ENCODE measurements at places on chromosomes 5 and 9.

DNA sequence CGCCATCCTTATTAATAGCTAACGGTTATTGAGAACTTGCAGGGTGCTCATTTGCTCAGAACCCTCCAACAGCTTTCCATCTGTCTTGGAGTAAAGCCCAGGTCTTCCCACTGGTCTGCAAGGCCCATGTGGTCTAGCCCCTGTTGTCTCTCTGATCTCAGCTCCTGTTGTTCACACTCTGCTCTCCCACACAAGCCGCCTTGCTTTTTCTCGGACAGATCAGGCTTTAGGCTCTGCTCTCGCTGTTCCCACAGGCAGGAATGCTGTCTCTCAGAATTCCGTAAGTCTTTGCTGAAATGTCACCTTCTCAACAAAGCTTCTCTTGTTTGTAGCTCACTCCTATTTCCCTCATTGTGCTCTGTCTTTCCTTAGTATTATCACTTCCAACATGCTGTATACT, 34.3 kb downstream of the GPR107 start:
- no peak for DNase-seq

DNA sequence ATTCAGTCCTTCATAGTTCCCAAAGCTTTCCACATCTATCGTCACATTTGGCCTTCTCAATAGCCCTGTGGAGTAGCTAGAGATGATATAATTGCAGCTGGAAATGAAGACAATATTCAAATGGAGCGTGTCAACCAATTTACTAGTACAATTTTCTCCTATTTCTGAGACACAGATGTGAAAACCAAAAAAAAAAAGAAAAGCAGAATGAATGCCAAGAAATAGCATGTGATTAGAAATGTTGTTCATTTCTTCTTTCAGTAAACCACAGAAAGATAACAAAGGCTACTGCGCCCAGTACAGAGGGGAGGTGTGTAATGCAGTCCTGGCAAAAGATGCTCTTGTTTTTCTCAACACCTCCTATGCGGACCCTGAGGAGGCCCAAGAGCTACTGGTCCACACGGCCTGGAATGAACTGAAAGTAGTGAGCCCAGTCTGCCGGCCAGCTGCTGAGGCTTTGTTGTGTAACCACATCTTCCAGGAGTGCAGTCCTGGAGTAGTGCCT, 99.0 kb downstream of the MUSK start:
- no peak for DNase-seq

GRCh38 chr5:142803428-142804125, 33.4 kb downstream of the ARHGAP26 start:
- DNase-seq, result no peak

DNA sequence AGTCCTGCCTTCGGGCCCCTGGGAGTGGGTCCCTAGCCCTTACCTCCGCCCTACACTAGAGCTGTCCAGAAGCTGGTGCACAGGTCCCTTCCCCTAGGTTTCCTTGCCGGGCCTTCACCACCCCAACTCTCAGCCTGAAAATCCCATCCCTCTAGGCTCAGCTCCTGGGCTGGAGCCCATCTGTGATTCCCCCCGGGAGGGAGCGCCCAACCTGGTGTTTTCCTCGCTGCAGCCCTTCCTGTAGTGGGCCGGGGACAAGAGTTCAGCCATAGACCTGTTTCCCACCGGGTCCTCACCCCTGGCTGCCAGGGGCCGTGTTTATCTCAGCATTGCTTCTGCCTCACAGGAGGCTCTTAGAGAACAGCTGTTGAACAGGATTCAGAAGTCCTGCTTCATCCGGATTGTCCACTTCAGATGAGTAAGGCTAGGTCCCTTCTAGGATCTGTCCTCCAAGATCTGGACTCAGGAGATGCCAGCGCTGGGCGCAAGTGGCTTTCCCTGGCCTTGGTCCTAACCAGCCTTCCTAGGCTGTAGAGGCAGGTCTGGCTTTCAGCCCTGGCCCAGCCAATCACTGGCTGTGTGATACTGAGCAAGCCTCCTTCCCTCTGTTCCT, 965 bp downstream of the GLIPR2 start:
- no peak for DNase-seq

DNA sequence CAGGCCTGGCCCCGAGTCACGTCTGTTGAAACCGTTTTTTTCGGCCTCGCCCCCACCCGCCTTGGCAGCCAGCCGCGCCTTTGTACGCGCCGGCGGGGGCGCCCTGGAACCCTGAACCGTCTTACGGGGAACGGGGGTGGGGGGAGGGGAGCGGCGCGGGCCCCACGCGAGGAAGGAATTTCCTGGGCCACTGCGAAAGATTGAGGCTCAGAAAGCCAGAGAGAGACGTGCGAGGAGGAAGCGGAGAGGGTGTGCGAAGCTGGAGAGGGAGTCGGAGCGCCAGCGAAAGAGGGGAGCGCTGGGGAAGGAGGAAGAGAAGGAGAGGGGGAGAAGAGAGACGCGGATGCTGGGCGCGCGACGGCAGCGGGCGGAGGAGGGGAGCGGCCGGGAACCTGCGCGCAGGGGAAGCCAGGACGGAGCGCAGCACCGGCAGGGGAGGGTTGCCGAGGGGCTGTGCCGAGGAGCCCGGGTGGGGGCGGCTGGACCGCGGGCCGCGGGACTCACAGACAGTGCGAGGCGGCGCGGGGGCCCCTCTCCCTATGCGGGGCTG, 4.6 kb upstream of the PRDM12 start:
- DNase-seq, result no peak

- DNase-seq, result no peak
Observed at GRCh38 chr5:53249529-53250200, 140.1 kb upstream of the MOCS2 start.

DNA sequence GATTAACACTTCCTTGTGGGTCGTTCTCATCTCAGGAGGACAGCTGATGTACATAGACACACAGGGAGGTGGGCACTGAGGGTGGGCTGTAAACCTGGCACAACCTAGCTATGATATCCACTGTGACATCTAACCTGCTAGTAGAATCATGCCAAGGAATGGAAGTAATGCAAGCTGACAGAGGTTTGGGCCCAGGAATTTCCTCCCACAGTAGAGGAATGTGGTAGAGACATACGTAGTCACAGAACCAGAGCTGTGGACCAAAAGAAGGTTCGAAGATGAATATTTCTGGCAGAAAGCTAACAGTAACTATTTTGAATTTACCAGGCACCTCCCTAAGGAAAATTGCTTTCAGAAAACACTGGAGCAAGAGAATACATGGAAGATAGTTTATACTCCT, 15.2 kb upstream of the DNAJC25 start:
- no peak for DNase-seq

GRCh38 chr5:95080441-95080840, 204.5 kb downstream of the MCTP1 start:
- no peak for DNase-seq

GRCh38 chr9:34869390-34869789, 88.7 kb upstream of the PHF24 start:
- DNase-seq, result no peak

DNA sequence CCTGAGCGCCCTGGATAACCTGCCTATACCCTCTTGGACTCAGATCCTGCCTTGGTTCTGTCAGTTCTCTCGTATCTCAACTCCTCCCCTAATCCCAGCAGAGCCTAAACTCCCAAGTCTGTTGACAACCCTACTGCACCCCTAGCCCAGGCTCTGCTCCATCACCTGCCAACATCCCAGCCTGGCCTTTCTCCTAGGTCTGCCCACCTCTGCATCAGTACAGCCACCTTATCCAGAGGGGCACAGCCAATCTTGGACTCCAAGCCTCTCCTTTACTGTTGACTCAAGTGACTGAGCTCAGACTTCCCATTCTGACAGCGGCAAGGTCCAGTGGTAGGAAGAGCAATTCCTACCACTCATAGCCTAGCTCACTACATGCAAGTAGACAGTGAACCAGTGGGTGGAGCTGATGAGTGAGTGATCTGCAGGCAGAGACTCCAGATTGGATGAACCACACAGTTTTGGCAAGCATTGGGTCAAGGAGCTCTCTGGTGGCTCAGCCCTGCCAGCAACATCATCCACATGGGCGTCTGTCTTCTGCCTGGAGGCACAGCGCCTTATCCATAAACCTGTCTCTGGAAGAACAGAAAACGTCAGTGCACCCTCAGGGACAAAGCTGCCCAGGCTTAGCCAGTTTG, 26.5 kb downstream of the TRMO start:
- no peak for DNase-seq

DNA sequence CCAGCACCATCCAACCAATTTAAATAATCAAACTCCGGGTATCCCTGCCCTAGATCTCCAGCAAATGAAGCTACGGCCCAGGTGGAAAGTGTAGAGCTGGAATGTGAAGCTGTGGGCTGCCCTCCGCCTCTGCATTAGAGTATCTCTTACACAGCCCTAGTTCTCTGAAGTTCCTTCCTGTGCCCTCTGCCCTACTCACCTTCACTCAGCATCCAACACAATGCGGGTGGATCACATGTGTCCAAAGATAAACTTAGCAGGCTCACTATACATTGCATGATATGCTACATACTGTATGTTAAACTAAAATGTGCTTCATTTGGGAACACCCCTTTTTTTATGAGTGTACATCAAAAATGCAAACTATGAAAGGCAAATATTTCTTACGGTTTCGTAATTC, 70.0 kb upstream of the RAD23B start:
- no peak for DNase-seq

DNA sequence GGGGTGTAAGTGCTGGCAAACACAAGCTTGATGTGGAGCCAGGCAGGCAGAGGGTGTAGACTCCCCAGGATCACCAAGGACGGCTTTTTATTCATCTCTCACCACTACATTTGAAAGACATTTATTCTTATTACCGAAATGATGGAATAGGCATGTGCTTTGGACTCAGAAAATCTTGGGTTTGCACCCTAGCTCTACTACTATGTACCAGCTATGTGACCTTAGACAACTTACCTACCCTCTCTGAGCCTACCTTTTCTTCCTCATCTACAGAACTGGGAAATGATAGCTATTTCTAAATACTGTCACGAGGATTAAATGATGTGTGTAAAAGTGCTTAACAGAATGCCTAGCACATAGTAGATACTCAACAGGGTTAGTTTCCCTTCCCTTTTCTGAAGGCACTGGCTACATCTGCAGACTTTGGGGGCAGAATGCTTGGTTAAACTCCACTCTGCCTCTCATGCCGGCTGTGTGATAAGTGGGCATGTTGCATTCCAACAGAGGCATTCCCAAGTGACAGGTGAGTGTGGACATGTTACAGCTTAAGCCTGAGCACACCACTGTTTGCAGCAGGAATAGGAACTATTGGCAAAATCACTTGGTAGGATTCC, 94.8 kb downstream of the SLC1A3 start:
- no peak for DNase-seq

DNA sequence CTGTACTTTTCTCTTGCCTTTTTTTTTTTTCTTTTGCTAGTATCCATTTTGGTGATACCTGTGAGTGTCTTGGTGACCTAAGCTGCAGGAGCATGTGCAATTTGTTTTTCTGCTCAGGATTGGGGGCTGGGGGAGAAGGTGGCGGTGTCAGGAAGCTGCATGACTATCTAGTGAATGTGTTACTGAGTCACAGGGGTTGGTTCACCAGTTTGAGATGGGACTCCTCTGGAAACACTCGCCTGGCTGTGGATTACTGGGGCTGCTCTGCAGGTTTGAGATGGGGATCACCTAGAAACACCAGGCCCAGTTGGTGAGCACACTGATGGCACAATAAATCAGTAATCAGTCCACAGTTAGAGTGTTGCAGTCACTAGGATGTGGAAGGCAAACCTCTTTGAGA, 447.9 kb downstream of the SPATA31D1 start:
- no peak for DNase-seq

DNA sequence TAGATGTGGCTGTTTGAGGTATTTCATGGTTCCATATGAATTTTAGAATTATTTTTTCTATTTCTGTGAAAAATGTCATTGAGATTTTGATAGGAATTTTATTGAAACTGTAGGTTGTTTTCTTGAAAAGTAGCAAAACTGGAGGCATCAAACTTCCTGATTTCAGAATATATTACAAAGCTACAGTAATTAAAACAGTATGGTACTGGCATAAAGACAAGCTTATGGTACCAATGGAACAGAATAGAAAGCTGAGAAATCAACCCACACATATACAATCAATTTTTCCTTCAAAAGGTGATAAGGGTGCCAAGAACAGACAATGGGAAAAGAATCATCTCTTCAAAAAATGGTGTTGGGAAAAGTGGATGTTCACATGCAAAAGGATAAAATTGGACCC, 197.7 kb upstream of the DAP start:
- DNase-seq, result no peak

DNA sequence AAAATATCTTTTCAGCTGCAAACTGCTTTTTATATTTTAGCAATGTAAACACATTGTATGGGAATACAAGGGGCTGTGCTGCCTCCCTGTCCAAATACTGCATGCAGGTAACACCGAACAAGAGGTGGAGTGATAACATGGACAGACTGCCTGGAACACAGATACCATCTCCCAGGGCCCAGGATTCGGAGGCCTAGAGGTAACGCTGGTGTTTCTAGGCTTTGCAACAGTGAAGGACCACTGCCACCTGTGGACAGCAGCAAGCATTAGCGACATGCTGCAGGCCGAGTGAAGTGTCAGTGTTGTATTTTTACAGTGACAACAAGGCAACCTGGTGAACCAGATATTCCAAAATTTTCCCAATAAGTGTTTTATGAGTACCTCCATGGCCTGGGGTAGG, 379.1 kb downstream of the DMRT2 start:
- DNase-seq, result no peak

DNA sequence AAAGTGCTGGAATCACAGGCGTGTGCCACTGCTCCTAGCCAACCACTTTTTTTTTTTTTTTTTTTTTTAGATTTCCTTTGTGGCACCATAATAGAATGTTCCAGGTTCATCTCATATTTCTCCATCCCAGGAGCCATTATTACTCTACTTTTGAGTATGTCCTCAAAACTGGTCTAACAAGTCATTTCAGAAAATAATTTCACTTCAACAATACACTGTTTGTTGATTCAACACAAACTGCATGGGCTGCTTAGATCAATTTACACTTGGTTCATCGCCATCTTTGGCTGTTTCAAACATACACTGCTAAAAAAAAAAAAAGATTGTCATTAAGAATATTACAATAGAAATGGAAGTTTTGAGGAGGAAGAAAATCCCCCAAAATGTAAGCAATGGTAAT, 57.9 kb downstream of the CSNK1A1 start:
- DNase-seq, result no peak

DNA sequence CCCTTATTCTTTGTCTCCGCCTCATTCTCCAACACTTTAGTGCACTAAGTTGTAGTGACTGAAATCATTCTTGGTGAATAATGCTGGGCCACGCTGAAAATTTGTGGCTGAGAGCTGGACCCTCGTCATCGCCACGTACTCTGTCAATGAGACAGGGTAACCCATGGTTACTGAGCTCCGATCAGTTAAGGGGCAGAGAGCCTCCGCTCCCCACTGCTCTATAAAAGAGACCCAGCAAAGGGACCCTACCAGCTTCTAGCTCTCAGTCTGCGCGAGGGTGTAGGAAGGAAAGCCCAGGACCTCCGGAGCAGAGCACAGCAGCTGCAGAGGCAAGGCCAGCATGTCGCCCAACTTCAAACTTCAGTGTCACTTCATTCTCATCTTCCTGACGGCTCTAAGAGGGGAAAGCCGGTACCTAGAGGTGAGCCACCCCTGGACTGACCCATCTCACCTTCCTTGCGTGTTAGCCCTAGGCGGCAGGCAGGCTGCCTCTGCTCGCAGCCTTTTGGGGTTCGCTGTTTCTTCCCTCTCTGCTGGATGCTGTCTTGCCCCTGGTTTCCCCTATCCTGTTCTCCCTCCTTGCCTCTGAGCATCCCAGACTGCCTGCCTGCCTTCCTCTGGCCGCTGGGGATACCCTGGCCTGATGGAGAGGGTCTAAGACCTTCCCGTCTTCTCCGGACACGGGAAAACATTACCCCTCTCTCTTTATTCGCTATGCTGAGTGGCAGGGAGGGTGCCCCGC, at the start of gene CRHBP:
CRHBP (plus strand) TSS at position 251 of the 742 bp plus-strand sequence; CDS start at position 341, 90 bp downstream.
- DNase-seq, result no peak

- DNase-seq, result no peak
Observed at GRCh38 chr5:98614341-98614740, 159.1 kb upstream of the RGMB start.

- no peak for DNase-seq
Observed at GRCh38 chr9:94563548-94563947, 8.7 kb downstream of the PCAT7 start.

Measured in activated T-helper 1 cell treated with anti-CD3 and anti-CD28 coated beads, Interleukin-2, amount 50 U/mL, for 16 hours (primary cell).